Daoy (cell line): ENCODE measurements at places on chromosomes 6 and 20. TPM values are rescaled to one million over a fixed set of nuclear protein-coding genes. Genes with fewer than 3 reads are reported as not detected.

PNPLA1 gene
- not detected in 2 replicates for total RNA-seq

WFDC10B gene
- not detected in 2 replicates for total RNA-seq

ATXN1 gene
- total RNA-seq: 29.9 and 33.8 TPM in 2 replicates

SEL1L2 gene
- total RNA-seq: not detected in 2 replicates

HRH3 gene
- total RNA-seq: not detected in 2 replicates

ZSCAN23 gene
- 3.4 and 8.4 TPM in 2 replicates for total RNA-seq

RCAN2 gene
- 1.6 and 2.0 TPM in 2 replicates for total RNA-seq

DAAM2 gene
- 2.1 and 5.2 TPM in 2 replicates for total RNA-seq

OR2H1 gene
- total RNA-seq: not detected in 2 replicates

BHLHE23 gene
- not detected in 2 replicates for total RNA-seq

LCA5 gene
- total RNA-seq: 2.2 and 5.0 TPM in 2 replicates

POPDC3 gene
- 26.3 and 33.3 TPM in 2 replicates for total RNA-seq

SIRPB2 gene
- not detected in 2 replicates for total RNA-seq

CENPQ gene
- 21.5 and 35.2 TPM in 2 replicates for total RNA-seq

PRSS16 gene
- 4.3 and 8.2 TPM in 2 replicates for total RNA-seq

BMP5 gene
- 0.06 and 1.4 TPM in 2 replicates for total RNA-seq
